Pons (tissue), 1 donor: ENCODE measurements at places on chromosomes 4 and X.
A peak's percentile ranks its signal among the peaks of the same experiment; 100 is the strongest.

- DNase-seq = no peak
These were observed 89.8 kb downstream of the MRPL1 start for GRCh38 chr4:77952457-77952856.

- DNase-seq = no peak
These were observed 104.6 kb downstream of the PSAPL1 start for GRCh38 chr4:7330031-7330596.

GRCh38 chr4:14868426-14869395, 133.6 kb upstream of the CPEB2 start:
- no peak for DNase-seq

GRCh38 chrX:101357166-101357795, 8.7 kb upstream of the TIMM8A start:
- no peak for DNase-seq

DNA sequence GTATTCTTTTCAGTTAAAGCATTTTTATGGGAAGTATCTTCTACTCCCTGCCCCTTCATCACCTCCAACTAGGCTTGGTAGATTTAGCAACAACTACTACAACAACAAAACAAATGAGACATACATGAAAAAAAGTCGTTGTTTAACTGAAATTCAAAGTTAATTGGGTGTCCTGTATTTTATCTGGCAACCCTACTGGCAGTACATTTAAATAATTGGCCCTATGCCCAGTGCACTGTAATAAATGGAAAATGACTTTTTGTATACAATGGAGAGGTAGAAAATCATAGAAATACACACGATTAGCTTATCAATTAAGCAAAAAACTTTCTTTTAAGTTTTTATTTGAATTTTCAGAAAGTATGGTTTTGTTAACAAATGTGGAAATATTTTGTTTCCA, 21.4 kb upstream of the CLGN start:
- DNase-seq = no peak

DNA sequence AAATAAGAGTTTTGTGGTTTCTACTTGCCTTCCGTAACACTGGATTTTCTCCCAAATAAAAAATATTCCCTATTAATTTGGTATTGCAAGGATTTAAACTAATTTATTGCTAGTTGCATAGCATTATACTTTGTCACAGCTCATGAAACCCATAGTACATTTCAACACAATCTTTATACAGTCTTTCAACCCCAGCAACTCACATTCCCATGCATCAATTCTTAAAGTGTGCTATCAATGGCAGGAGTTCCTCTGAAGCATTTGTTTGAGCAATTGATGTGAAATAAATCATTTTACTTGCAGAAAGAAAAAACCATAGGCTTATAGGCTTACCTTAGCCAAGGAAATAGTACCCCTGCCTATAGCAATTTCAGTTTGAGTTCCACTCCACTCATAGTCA, 251.9 kb downstream of the PAPSS1 start:
- DNase-seq = no peak

DNA sequence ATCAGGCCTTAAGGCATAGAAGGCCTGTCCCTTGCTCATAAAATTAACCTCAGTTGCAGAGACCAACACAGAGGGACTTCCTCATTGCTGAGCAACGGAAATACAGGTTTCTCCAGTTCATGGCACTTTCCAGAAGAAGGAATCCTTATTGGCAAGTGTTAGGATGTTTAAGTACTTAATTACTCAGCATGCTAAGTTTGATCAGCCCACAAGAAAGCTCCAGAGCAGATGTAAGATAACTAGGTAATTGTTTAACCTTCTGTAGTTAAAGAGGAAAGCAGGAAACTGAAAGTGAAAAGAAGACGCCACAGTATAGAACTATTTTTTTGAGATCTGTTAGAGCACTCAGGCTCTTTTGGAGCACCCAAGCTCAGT, 33.5 kb downstream of the SMS start:
- no peak for DNase-seq

GRCh38 chrX:57587062-57587461, 4.7 kb upstream of the ZXDB start:
- peak; percentile 6 for DNase-seq

DNA sequence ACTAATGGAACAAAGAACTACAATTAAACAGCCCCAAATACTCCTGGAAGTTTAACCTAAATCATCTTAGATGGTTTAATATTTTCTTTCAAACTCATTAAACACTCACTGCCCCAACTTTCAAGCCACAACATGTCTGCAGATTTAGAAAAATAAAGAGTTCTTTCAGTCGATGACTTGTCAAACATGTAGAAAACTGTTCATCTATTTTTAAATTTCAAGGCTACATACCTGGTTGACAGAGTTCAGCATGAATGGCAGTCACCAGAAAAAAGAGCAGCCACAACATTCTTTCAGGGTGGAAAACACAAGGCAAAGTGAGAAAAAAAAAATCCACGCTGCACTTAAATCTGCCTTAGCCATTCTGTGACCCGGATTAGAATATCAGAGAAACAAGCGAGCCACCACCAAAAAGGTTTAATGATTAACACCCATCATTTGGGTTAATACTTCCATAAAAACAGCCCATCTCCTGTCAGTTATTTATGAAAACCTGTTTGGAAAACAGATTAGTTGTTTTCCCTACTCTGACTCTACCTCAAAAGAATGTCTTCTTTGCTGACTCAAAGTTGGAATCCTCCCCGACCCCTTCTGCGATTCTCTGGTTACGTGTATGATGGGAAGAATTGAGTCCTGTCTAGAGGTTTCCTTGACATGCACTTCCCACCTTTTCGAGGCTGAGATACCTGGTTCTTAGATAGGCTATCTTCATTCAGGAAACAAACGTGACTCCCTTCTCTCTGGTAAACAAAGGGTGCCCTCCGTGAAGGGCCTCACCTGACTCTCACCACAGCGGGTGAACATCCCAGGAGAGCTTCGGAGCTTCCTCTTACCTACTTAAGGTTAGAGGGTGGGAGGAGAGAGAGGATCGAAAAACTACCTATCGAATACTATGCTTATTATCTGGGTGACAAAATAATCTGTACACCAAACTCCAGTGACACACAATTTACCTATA, at the start of gene CLTRN:
Gene CLTRN (minus strand): TSS at position 319 of the 958 bp plus-strand sequence. CDS start 30 bp downstream, at position 289.
- no peak for DNase-seq

DNA sequence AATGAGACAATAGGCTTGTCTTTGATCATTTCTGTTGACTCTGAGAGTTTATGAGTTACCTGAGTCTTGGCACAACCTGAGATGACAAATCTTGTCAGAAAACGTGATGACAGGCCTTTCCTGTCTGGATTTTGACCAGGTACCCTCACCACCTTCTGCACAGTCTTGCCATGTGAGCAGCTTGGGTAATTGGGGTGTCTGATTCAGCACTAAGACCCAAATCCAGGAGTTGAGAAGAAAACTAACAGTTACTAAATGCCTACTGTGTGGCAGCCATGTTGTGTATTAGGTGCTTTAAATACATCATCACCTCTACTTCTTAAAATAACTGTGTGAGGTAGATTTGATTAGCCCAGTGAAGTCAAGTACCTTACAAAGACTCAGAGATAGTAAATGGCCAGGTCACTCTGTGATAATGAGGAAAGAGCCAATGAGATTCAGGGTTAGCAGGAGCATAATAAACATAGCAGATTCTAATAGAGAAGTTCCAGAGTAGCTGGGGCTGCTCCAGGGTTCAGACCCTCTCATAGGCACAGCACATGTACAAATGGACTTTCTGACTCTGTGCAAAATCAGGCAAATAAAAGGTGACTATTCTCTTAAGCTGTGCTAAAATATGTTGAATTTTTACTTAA, 2.8 kb downstream of the EREG start:
- DNase-seq = no peak

- no peak for DNase-seq
These were observed 37.9 kb downstream of the EREG start for GRCh38 chr4:74402692-74403456.

- no peak for DNase-seq
These were observed 163.8 kb downstream of the ATRX start for GRCh38 chrX:77622233-77622632.
